Fibroblast of pulmonary artery (primary cell): ENCODE measurements at places on chromosomes 7 and 10.

DNA sequence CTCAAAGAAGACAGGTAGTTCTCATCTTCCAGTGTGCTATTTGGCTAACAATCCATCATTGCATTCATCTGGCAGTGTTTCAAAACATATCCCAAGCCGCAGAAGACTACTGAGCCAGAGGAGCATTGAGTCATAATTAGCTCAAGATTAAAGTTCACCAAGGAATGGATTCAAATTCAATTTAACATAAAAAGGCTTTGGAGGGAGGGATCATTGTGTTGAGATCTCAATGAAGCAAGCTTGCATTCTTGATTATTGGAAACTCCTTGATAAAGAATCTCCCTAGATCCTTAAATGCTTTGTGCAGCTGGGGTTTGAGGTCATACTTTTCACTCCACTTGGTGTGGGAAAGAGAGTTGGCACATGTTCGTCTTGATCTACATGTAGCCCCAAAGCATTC, 142.8 kb upstream of the SEMA3A start:
- peak; percentile 73 for DNase-seq

GRCh38 chr10:68756246-68756645, 35.2 kb downstream of the CCAR1 start:
- DNase-seq, result no peak

GRCh38 chr10:62454687-62455397, 80.7 kb downstream of the ZNF365 start:
- DNase-seq, result peak; percentile 62

DNA sequence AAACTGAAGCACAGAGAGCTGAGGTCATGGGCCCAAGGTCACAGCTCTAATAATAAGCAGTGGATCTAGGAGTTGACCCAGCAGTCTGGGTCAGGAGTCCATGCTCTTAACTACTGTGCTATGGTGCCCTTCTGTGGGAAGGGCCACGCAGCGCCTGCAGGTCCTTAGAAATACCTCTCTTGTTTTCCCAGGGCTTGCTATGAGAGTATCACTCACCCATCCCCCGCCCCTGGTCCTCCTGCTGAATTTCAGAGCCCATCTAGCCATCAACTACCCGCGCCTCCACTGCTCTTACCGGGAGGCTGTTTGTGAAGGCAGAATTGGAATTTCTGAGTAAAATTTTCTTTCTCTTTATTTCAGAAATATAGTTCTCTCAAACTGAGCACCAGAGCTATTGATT, 27.3 kb upstream of the CRHR2 start:
- DNase-seq, result no peak

DNA sequence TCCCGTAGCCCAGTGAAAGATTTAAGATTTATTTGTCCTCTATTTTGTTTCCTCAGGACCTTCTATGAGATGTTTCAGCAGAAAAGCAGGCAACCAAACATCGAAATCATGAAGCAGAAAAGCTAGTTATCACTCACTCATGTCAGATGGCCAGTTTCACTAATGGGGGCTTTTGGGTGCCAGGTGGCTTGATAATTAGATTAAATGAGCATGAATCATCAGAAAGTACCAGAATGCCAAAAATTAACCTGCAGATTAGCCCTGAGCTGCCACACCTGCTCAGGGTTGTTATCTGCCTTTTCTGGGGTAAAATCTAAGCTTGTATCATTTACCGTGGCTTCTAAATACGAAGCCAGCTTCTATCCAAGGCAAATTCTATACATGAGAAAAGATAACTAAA, 1017.5 kb downstream of the XPNPEP1 start:
- DNase-seq, result no peak
